ENCODE measurements at places on chromosomes 4 and X.

DNA sequence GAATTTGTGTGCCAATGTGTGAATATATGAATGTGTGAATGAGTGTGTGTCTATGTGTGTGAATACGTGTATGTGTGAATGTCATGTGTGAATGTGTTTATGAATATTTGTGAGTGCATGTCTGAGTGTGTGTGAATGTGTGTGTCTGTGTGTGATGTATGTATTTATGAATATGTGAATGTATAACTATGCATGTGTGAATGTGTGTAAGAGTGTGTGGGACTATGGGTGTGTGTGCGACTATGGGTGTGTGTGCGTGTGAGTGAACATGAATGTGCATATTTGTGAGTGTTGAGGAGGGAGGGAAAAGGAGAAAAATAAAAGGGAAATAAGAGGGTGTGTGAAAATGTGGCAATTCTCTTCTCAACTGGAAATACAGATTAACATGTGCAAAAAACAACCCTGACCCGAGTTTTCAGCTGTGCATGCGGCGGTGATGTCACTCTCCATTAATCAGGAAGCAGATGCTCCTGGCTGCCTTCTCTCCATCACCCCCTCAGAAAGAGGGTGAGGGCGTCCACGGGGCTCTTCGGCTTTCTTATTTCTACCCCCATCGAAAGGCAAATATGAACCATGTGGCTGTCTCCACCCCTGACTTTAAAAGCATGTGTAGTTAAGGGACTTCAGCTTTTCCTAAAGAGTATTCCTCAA is 219.8 kb downstream of the MAML3 start:
- DNase-seq, result no peak
- H3K4me1 ChIP-seq, result no peaks in the 10 kb centered on the region
- no peak overlapping the region for H3K27ac ChIP-seq
- H3K36me3 ChIP-seq, result no peaks in the 10 kb centered on the region
- H3K27me3 ChIP-seq, result no peaks in the 10 kb centered on the region
- no peak overlapping the region for H3K4me3 ChIP-seq

GRCh38 chrX:103338663-103339062 is 8.6 kb downstream of the TCEAL7 start:
- peaks cover 4% of the 10 kb centered on the region for H3K27me3 ChIP-seq
- no peaks in the 10 kb centered on the region for H3K4me1 ChIP-seq
- no peak for DNase-seq
- H3K27ac ChIP-seq, result no peak overlapping the region
- no peaks in the 10 kb centered on the region for H3K36me3 ChIP-seq
- no peak overlapping the region for H3K4me3 ChIP-seq

GRCh38 chr4:139559089-139559479 is 3.1 kb upstream of the SETD7 start:
- H3K4me1 ChIP-seq, result peaks cover 15% of the 10 kb centered on the region
- no peak overlapping the region for H3K27ac ChIP-seq
- DNase-seq, result no peak
- H3K36me3 ChIP-seq, result no peaks in the 10 kb centered on the region
- H3K4me3 ChIP-seq, result no peak overlapping the region

DNA sequence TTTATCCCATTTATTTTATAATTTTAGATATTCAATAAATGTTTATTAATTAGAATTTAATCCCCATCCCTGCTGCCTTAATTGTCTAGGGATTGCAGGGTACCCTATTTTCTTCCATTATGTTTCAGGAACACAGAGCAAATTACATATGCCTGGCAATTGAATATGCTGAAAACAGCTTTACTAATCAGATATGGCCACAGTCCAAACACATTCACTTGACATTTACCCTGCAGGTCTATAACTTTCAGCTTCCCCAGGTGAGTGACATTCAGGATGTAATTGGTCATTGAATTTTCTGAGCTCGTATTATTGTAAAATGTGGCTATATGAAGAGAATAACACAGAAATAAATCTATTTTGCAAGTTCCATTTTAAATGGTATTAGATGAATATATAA is 218.7 kb upstream of the NDST4 start:
- no peak for DNase-seq
- H3K27ac ChIP-seq, result no peak overlapping the region
- no peaks in the 10 kb centered on the region for H3K27me3 ChIP-seq
- no peak overlapping the region for H3K4me3 ChIP-seq
- no peaks in the 10 kb centered on the region for H3K36me3 ChIP-seq
- no peaks in the 10 kb centered on the region for H3K4me1 ChIP-seq

DNA sequence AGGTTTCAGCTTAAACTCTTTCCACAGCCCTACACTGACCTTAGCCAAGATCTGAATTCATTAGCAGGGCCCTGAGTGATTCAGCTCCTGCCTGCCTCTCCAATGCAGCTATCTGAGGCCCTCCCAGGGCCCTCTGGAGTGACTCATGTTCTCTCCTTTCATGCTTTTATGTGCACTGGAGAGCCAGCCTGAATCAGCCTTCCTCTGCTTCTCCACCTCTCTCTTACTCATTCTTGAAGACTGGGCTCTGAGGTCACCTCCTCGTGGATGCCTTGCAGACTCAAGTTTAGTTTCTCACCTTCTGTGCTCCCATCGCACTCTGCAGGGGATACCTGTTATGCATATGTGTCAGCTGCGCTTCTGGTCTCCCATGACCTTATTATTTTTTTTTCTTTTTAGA is 3.1 kb upstream of the OCIAD2 start:
- no peaks in the 10 kb centered on the region for H3K36me3 ChIP-seq
- no peaks in the 10 kb centered on the region for H3K27me3 ChIP-seq
- H3K4me1 ChIP-seq, result peaks cover 48% of the 10 kb centered on the region
- peak overlapping the region; percentile 62 for H3K27ac ChIP-seq
- DNase-seq, result peak; percentile 99
- H3K4me3 ChIP-seq, result no peak overlapping the region
